Activated CD4-positive, alpha-beta T cell treated with anti-CD3 and anti-CD28 coated beads, Interleukin-2, amount 50 U/mL, for 24 hours (primary cell): ENCODE measurements at places on chromosomes 5 and 9.

DNA sequence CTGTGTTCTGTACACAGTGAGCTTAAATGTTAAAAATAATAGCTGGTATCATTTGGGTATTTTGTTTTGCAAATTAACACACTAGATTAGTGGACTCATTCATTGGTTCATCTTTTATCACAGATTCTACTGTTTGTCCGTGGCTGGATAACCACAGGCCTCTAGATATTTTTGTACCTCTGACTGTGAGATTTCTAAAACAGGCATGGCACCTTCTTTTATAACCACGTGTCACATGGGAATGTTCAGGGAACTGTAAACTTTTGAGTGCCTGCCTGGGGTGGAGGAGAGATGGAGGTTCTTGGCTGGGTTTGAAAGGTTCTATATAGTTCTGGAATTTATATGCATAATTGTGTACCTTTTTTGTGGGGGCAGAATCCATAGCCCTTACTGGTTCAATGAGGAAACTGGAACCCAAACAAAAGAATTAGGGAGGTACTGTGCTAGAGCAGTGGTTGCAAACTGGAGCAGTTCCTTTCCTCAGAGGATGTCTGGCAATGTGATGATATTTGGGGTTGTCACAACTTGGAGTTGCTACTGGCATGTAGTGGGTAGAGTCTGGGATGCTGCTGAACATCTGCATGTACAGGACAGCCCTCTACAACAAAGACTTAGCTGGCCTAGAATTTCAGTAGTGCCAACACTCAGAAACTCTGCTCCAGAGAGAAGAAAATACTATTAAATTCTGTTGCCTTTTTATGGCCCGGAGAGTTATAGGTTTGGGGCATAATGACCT lies 16.9 kb downstream of the TLE4 start:
- DNase-seq = no peak

GRCh38 chr5:149419859-149420544 lies 40.9 kb upstream of the IL17B start:
- DNase-seq = no peak

GRCh38 chr5:180540050-180540694 lies 46.0 kb downstream of the CNOT6 start:
- no peak for DNase-seq

DNA sequence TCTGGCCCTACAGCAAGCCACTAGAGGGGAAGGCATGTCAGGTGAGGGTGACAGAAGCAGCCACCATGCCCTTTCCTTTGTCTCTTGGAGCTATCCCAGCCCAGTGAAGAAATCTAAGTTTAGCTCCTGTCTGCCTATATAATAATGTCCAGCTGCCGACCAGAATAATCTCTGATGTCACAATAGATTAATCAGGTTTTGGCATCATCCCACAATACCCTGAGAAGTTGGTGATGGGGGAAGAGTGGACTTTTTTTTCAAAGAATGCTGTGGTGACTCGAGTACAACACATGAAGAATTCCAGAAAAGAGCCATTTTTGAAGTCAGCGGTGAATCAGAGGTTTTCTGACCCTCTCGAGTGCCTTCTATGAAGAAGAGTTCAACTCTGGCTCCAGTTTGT lies 1.7 kb upstream of the TSLP start:
- no peak for DNase-seq

GRCh38 chr5:111697881-111698757 lies 58.9 kb downstream of the NREP start:
- DNase-seq = no peak

DNA sequence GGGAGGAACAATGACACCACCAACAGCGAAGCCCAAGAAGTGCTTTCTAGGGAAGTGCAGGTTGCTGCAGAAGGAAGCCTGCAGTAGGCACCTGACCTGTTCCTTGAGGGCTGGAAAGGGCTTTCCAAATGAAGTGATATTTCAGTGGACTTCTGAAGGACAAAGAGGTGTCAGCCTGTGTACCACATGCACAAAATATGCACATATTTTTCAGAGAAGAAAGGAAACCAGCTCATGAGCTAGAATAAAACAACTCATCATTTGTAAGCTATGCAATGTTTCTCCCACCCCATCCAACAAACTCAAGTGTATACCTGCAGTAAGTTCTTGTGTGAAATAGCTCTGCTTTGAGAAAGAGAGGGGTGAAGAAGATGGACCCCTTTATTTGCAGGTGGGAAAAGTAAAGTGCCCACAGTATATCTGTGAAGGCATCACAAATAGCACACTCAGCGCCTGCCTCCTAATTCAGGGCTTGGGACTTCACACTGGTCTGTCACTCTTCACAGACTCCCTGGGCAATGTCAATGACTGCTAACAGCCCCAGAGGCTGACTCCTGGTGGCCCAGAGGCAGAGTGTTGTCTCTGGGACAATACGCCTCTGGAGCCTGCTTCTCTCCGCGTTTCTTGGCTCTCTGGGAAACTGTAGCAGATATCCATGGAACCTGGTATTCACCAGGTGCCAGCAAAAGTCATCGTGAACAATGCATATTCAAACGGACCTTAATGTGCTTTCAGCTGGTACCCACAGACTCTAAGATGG lies 198.1 kb upstream of the EFNA5 start:
- DNase-seq = no peak

DNA sequence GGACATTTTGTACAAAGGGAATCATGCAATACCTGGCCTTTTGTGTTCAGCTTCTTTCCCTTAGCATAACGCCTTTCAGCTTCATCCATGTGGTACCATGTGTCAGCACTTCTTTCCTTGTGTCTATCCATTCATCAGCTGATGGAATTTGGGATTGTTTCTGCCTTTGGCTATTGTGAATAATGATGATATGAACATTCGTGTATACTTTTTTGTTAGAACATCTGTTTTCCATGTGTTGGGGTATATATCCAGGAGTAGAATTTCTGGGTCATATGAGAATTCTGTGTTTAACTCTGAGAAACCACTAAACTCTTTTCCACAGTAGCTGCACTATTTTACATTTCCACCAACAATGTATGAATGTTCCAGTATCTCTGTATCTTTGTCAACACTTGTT lies 14.8 kb upstream of the PRRC2B start:
- no peak for DNase-seq
